ENCODE measurements at places on chromosomes 13 and 19.
A peak's percentile ranks its signal among the peaks of the same experiment; 100 is the strongest.

GRCh38 chr13:63206461-63206860 is 1790.8 kb upstream of the PCDH20 start:
- DNase-seq: peak; percentile 76

GRCh38 chr13:29125191-29125933 is 305.2 kb downstream of the MTUS2 start:
- no peak for DNase-seq

GRCh38 chr19:23286477-23286876 is 36.3 kb upstream of the ZNF724 start:
- no peak for DNase-seq

DNA sequence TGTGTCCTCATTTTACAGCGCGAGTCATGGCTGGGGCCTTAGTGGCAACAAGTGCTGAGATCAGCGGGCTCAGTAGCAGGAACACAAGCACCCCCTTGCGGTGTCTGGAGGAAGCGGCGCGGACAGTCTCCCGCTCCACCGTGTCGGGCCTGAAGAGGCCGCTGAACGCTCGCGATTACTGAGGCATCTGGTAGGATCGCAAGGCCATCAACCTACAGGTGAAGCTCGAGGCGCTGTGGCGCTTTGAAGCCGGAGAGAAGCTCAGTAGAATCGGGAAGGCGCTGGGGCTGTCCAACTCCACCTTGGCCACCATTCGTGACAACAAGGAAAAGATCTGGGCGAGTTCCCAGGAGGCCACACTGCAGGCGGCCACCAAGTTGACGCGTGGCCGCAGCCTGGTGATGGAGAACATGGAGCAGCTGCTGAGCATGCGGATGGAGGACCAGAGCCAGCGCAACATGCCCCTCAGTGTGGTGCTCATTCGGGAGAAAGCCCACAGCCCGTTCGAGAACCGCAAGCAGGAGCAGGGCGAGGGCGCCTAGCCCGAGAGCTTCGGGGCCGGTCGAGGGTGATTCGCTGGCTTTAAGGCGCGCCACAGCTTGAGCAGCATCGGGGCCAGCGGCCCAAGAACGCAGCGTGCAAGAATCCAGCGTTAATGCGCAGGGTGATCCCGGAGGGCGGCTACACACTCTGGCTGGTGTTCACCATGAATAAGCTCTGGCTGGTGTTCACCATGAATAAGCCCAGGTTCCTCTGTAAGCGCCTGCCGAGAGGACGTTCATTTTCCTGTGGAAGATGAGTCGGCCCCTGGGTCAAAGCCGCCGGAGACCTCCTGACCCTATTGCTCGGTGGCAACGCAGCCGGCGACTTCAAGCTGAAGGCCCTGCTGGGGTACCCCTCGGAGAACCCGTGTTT is 8.3 kb upstream of the MZF1 start:
- peak; percentile 82 for DNase-seq

DNA sequence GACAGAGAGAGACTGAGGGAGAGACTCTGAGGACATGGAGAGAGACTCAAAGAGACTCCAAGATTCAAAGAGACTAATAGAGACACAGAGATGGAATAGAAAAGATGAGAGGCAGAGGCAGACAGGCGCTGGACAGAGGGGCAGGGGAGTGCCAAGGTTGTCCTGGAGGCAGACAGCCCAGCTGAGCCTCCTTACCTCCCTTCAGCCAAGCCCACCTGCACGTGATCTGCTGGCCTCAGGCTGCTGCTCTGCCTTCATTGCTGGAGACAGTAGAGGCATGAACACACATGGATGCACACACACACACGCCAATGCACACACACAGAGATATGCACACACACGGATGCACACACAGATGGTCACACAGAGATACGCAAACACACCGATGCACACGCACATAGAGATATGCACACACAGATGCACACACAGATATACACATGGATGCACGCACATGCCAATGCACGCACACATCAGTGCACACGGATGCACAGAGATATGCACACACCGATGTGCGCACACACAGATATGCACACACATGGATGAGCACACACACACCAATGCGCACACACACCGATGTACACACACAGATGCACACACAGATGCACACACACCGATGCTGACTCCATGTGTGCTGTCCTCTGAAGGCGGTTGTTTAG is 3.3 kb upstream of the F10 start:
- DNase-seq: no peak

- no peak for DNase-seq
Measured at GRCh38 chr19:29796173-29796573, 15.6 kb upstream of the CCNE1 start.
